ENCODE measurements at places on chromosomes 12 and 14.

- no peak for DNase-seq
These were observed 28.7 kb downstream of the FNTB start for GRCh38 chr14:65015391-65015790.

- DNase-seq: no peak
These were observed 8.7 kb downstream of the CCND2 start for GRCh38 chr12:4282103-4282891.

DNA sequence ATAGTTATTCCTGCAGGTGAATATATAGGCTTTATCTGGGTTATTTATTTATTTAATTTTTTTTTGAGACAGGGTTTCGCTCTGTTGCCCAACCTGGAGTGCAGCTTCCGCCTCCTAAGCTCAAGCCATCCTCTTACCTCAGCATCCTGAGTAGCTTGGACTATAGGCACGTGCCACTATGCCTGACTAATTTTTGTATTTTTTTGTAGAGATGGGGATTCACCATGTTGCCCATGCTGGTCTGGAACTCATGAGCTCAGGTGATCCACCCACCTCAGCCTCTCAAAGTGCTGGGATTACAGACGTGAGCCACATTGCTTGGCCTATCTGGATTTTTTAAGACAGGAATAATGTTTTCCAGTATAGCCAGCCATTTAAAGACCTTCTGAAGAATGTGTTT, 2.0 kb downstream of the RAN start:
- DNase-seq: no peak

DNA sequence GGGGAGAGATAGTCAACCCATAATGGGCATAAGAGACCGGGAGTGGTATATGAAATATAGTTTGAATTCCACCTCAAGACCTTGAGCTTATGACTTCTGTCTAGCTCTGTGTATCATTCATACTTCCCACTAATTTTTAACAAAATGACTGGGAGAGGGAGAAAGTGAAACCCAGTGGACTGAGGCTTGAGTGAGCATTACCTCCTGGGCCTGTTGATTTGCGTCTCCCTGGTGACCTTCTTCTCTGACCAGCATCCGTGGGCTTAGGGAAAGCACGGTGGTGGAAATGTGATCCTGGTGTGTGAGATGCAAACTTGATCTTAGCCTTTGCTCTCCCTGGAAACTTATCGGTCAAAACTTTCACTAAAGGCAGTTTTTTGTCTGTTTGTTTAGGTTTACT, 207.9 kb upstream of the BCL2L14 start:
- peak; percentile 61 for DNase-seq

DNA sequence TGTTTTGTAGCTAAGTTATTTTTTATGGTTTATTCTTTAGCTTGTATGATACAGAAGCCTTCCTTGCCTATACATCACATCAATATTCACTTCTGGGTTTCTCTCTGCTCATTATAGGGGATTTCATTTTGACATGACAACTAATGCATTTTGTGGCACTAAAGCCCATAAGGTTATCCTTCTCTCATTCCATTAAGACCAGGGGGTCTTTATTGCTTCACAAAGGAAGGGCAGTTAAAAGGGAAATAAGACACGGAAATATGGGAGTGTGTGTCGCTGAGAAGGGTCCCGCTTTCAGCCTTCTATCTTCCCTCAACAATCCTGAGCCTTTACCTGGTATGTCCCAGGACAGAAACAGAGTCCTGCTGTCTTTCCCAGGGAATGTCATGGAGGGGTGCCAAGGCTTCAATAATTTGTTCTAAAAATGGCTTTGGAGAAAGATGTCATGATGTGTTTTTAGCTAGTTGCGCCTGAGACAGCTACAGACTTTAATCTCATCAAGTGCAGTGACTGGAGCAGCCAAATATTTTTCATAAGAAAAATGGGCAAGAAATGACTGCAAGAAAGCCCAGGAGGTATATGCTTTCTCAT, 1145.4 kb upstream of the TMEM132C start:
- DNase-seq: no peak

DNA sequence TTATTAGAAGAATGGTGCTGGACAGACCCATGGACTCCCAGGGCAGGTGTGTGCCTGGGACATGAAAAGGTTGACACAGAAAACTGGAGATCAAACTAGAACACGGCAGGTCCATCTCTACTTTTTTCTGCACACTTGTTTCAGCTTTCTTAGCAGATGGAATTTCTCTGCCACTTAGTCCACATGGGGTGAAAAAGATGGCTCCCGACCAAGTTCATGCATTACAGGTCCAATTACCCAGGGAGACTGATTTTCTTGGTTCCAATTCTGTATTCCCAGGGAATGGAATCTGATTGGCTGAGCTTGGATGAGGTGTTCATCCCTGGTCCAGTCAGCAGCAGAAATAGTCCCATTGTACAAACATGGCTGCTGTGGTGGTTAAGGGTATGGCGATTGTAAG, 238.9 kb upstream of the SRRM4 start:
- DNase-seq: no peak

DNA sequence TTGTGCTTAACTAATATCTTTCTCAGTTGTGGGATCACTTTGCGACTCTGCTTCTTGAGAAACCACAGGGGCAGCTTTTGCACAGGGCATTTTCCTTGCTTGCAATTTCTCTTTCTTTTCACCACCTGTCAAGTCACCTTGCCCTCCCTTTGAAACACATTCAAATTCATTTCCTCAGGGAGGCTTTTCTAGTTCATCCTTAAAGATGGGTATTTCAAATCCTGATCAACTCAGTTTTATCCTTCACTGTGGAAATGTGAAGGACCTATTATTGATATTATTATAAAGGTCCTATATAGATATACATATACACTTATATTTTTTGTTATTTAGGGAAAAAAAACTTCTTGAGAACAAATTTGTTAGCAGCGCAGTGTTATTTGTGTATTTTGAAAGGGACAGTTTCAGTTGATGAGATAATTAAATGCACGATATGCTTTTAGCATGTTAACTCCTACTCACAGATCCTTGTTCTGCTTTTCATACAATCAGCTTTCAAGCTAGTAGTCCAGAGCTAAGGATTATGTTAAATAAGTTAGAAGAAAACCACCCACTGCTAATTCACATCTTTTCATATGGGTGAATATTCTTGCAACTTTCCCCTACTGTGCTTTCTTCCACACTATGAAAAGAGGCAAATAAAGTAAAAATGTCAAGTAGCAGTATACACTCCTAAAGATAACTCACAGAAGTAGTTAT, 501.4 kb upstream of the RGS6 start:
- DNase-seq: no peak

DNA sequence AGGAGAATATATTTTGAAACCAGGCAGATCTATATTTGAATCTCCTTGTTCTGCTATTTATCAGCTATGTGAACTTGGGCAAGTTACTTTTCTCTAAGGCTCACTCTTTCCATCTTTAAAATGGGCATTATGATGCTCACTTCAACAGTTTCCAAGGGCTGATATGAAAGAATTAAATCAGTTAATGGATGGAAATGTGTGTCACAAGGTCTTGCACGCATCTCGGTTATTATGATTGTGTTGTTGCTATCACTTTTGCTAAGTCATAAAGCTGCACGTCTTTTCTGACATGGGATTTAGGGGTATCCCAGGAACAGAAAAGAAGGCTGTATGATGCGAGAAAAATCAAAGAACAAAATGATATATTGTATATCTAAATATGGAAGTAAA, 721.5 kb upstream of the TBX3 start:
- DNase-seq: no peak

DNA sequence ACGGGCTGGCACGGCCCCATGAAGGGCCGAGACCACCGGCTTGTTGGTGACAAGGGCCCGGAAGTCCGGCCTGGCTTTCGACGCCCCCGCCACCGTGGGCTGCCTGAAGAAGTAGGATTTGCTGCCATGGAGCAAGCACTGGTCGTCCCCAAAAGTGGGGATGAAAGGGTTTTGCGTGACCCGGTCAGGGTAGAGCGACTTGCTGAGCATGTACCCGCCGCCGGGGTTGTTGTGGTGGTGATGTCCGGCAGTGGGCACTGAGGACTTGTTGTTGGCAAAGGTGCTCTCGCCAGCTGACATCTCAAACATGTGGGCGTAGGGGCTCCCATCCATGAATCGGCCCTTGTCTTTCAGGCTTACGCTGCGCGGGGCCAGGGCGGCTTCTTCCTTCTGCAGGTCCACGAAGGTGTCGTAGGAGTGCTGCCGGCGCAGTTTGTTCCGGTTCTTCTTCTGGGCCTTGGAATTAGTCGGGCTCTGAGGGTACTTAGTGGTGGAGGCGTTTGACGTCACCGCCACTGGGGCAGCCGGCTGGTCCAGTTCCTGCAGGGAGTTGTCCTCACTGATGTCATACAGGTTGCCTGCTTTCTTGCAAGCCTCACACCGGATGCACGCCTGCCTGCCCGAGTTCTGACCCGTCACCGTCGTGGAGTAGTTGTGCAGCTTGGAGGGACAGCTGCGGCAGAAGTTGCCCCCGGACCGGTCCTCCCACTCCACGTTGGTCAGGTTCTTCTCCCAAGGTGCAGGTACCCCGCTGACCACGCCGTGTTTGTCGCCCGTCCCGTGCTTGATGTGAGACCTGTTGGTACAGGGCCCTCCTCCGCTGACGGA, 366.6 kb downstream of the EMP1 start:
- no peak for DNase-seq

GRCh38 chr12:93019975-93020630, 91.0 kb upstream of the EEA1 start:
- peak; percentile 23 for DNase-seq

DNA sequence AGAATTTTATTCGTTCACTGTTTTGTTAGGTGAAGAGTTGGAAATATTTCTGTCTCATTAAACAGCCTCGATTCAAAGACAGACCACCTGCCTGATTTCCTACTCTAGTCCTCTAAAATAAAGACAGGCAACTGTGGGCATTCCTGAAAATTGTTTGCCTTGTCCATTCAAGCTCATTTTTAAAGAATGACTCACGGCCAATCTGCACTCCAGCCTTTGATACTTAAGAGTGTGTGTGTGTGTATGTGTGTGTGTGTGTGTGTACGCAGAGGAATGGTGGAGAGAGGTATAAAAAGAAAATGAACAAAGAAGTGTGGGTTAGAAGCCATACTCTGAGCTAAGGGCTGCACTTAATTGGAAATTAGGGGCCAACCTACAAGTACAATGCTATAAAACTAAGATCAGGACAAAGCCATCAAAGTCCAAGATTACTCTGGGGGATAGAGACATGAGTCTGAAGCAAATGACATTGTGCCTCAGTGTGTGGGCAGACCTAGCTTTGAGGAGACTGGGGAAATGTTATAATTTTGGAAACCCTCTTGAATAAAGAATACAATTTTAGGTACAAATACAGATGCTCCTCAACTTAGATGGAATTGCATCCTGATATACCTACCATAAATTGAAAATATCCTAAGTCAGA, 45.6 kb upstream of the SOCS2 start:
- DNase-seq: no peak

GRCh38 chr14:92702441-92702918, 45.9 kb downstream of the LGMN start:
- DNase-seq: no peak

DNA sequence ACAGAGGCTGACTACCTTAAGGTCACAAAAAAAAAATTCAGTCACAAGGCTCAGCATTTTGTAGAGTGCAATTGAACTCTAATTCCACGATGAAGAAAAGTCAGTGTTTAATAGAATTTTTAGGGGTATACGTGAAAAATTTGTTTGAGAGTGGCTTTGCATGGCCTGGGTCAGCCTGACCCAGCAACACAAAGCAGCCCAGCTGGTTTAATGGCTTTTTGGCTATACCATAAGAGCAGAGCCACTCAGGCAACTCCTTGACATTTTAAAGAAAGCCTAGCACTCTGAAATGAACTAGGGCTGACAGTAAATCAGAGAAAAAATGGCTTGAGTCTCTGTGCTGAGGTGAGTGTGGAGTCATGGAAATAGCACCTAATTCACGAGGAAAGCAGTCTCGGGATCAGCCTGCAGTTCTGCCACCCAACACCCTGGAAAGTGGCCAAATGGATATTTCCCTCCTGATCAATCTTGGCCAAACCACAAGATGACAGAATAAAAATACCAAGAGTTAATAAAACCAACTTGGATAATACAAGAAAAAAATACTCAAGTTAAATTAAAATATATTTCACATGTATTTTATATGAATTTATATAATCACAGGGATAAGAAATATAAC, 59.5 kb downstream of the GALNT4 start:
- no peak for DNase-seq

Data from lung microvascular endothelial cell (primary cell).